ENCODE measurements at places on chromosomes 16 and 17.

GRCh38 chr17:17511293-17511741, 15.1 kb upstream of the RASD1 start:
- no peak for DNase-seq

GRCh38 chr17:48004983-48005382, 32.6 kb downstream of the COPZ2 start:
- no peak for DNase-seq

DNA sequence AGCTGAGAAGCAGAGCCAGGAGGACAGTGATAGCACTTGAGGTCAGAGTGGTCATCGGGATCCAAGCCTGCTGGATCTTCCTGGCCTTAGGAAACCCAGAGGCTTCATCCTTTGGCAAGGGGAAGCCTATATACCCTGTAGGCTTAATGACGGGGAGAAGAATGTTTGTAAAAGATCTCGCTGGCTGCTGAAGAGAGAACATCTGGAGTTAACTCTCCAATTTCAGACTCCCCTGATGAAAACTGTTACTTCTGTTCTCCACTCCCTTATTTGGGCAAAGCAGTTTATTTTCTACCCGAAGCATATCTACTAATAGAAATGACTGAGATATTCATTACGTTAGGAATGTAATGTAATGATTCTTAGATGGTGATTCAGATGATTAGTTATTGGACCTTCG, 487.0 kb downstream of the CDH13 start:
- no peak for DNase-seq

DNA sequence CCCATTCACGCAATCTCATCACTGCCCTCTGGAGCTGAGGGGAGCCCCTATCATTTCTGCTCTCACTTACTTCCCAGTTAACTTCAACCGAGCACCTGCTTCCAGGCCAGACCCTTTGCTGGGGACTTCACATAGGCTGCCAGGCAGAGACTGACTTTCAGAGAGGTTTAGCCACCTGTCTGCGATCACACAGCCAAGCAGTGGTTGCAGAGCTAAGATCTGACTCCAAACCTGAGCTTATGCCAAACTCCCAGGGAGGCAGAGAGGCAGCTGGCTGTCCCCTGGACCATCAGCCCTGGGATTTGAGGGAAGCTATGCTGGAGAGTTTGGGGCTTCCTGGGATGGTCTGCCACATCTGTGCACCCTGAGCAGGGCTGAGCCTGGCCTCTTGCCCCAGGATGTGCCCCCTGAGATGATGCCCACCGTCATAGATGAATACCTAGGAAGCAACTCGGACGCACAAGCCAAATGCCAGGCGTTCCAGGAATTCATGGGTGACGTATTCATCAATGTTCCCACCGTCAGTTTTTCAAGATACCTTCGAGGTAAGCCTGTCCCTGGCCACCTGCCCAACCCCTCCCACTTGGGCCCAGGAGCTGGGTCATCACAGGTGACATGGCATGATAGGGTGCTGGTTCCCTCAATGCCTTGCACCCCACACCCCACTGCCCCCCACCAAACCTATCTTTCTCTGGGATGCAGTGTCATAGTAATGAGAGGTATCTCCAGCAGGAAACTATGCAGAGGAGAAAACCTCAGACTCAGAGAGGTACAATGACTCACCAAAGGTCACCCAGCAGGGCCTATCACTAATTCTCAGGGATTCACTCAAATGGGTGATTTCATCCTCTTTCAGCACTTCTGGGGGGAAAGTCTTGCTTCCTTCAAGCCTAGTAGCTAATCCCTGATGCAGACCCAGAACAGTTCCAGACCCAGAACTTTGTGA, 10.0 kb downstream of the CES3 start:
- no peak for DNase-seq

GRCh38 chr16:23539984-23540816, 16.9 kb downstream of the EARS2 start:
- DNase-seq, result no peak

DNA sequence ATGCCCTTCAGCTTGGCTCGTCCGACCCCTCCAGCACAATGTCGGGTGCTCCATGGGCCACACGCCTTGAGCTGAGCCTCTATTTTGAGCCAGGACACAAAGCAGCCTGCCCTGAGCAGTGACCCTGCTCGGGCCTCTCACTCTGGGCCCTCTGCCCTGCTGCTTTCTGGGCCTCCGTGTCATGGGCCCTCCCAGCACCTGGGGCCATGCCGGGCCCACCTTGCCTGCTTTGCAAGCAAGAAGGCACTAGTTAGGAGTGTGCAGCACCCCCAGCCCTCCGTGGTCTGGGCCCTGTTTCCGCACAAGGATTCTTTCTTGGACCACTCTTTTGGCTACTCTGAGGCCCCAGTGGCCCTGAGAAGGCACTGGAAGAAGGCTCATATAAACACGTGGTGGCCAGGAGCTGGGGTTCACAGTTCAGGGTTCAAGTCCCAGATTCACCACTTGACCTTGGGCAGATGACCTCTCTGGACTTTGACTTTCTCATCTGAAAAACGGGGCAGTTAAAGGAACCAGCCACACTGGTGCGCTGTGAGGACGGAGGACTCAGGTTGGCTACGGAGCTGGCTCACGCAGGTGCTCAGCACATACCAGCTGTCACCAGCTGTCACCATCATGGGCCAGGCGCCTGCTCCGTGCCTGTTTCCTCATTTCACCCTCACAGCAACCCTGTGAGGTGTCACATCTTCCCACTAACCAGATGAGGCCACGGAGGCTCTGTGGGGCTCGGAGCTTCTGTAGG, 166.0 kb upstream of the GSE1 start:
- no peak for DNase-seq

- no peak for DNase-seq
These were observed 76.5 kb upstream of the CDH5 start for GRCh38 chr16:66289986-66290385.

DNA sequence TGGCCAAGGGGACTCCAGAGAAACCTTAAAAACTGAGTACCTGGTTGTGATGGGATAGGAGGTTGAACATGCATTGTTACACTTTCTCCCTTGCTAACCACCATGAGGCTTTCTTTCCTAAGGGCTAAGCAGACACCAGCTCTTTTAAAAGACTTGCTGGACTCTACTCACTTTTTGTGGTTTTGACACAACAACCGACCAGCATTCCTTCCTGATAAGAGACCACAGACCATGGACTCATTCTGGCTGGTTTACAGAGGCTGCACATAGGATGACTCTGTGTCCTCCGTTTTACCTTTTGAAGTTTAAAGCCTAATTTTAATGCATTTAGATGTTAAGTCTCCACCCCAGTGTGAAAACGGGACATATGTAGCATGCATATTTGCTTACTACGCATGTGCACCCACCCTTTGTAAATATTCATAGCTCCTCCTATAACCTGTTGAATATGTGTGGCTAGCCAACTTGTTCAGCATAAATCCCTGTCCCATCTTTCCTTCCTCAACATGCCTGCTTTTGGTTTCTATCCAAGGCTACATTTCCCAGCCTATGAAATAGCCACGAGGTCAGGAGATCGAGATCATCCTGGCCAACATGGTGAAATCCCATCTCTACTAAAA, 475.9 kb downstream of the GRIN2A start:
- DNase-seq, result no peak

DNA sequence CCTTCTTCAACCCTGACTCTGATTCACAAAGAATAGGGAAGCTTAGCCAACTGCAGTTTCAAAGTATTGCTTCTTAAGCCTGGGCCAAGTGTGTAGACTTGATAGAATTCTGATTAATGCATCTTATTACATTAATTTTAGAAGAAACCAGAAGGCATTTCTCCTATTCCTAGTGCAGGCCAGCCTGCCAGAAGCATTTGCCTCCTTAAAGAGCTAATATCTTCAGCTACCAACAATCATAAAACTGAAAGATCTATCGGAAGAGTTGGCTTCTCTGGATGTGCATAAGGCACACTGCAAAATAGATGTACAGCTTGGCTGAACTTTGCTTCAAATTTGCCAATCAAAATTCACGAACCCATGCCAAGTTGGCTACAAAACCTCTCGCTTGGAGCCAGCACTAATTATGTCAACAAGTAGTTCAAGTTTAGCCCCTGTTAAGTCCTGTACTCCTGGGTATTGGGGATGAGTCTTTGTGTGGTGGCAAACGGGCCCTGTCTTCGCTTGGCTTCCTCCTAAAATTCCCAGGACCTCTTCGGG, 717.8 kb downstream of the WWOX start:
- DNase-seq, result no peak

DNA sequence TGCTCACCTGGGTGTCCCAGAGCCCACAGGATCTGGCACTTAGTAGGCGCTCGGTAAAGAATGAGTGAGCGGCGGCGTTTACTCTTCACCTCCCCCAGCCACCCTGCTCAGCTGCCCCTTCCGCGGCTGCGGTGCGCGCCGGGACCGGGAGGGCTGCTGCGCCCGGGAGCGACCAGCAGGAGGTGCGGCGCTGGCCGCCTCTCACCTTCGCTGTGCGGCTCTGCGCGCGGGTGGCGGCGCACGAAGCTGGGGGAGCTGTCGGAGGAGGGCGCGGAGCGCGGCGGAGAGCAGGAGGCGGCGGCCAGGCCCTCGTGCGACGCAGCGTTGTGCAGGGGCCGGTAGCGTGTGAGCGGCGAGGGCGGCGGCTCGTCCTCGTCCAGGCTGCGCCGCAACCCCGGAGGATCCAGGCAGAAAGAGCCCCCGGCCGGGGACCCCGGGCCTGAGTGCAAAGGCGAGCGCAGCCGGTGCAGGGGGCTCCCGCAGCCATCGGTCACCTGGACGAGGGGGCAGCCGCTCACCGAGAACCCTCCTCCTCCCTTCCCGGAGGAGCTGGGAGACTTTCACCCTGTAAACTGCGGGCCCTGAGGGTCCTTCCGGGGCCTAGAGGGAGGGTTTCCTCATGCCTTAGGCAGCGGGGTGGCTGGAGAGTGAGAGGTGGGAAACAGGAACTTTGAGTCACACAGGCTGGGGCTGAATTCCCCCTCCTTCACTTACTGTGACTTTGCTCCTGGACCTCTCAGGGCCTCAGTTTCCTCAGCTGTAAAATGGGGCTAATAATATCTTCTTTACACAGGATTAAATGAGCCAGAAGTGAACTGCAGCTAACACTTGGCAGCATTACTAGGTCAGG, 12.5 kb downstream of the SAMD14 start:
- no peak for DNase-seq

DNA sequence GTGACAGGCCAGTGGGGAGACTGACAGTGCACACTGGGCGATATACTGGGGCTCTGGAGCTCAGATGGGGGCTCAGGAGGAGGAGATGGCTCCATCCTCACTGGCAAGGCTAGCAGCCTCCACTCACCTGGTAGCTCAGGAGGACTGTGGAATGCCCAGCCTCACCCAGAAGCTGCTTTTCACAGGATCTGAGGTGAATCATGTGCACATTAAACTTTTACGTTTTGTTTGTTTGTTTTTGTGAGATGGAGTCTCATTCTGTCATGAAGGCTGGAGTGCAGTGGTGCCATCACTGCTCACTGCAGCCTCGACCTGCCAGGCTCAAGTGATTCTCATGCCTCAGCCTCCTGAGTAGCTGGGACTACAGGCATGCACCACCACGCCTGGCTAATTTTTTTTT, 28.6 kb downstream of the ADCY7 start:
- DNase-seq, result no peak

DNA sequence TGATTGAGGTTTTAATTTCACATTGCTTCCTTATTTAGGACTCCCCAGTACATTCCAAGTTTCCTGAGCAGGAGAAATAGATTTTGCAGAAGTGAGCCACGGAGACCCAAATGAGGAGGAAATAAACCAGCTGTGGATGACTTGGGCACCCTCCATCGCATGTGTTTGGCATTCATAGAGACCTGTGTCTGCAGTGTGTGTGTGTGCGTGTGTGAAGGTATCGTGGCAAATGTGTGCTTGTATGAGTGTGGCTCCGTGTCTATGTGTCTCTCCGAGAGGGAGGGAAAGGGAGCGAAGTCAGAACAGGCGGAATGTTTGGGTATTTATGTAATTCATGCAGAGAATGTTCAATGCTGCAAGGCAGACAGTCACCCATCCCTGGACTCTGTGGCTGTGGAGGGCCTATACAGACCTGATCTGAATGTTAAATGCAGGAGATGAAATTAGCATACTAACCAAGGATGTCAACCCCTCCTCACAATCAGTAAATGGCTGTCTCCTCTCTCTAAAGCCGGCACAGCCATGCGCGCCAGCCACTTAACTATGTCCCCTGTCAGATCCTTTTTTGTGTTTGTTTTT, 186.0 kb upstream of the ZFHX3 start:
- no peak for DNase-seq

- DNase-seq, result no peak
These were observed 23.9 kb upstream of the KLHDC4 start for GRCh38 chr16:87789437-87790291.

- no peak for DNase-seq
These were observed 42.6 kb downstream of the SPAG9 start for GRCh38 chr17:51078009-51078592.

DNA sequence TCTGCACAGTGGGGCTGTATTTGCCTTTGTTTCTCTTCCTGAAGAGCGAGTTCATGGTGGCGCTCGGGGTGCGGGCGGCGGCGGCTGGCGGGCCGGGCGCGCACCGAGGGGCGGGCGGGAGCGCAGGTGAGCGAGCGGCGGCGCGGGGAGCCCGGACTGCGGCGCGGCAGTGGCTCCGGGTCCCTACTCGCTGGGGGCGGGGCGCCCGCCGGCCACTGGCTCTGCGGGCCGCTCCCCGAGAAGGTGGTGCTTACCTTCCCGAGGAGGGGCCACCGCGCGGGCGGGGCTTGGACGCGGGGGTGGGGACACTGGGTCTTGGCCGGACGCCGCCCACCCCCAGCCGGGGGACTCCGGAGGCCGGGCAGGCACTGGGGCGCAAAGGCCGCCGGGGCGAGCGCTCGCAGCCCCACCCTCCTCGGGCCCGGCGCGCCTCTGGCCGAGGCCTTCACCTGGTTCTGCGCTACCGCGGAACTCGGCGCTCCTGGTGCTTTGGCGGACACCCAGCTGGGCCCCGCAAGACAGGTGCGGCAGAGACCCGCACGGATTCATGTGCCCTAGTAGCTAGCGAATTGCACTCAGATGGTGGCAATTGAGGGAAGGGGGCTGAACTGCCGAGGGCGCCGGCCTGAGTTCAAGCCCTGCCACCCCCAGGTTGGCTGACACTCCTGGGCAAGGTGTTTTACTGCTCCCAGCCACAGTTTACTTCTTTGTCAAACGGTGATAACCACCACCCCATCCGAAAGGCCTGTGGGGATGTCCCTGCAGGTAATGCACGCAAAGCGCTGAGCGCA, at the start of gene PPL:
Gene PPL (minus strand): TSS at position 158 of the 791 bp plus-strand sequence. CDS start 103 bp downstream, at position 55.
- DNase-seq, result no peak

DNA sequence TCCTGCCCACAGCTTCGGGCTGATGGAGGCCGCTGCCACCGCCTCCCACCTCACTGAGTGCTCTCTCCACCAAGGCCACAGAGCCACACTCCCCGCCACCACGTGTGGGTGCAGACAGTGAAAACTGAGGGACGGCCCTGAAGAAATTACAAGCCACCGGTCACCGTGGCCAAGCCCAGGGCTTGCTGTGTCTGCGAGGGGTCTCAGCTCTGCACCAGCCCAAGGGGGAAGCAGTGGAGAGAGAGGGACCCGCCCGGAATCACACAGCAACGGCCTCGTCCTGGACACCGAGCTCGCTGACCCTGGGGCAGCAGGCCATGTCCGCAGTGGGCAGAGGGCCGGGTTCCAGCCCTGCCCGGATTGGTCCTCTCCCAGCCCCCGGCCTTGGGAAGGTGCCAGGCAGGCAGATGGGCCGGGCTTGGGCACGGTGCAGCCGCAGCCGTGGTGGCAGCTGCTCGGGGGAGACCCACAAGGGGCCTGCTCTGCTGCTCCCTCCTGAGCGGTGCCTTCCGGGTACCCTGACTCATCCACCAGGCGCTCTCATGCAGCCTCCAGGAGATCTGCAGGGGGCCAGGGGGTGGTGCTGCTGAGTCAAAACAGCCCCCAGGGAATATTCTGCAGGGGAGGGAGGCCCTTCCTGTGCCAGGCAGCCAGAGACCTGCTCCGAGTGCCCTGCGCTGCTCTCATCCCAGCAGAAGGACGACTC, 52.0 kb downstream of the CBFA2T3 start:
- no peak for DNase-seq

GRCh38 chr17:79057737-79058385, 16.8 kb upstream of the ENGASE start:
- DNase-seq, result no peak

Data from stimulated activated CD8-positive, alpha-beta memory T cell treated with anti-CD3 and anti-CD28 coated beads, Interleukin-4, amount 100 ng/mL, for 1 hour (primary cell).